ENCODE measurements at places on chromosomes 1 and 21.

DNA sequence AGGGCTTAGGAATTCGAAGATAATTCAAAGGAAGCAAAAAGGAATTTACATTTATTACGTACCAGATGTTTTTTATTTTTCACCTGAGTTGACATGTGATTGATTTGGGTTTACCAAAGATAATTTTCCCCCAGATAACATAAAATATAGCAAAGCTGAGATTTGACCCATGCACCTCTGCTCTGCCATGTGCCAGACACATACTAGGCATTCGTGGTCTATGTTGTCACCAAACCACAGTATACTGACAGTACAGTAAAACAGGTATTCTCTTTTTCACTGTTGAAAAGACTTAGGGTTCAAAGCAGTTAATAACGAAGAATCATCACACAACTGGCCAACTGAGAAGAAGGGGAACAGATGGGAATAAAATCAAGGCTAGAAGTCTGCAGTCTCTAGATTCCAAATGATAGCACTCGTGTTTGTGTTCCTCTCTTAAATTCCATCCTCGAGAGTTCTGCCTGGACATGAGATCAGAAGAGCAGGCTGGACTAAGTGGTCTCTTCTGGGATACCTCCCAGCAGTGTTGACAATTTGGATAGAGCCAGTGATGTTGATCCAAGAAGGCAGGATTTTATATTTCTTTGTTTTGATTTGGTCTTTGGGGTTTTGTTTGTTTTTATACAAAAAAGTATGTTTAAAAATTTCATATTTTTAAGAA is 85.3 kb upstream of the RAVER2 start:
- DNase-seq = no peak

DNA sequence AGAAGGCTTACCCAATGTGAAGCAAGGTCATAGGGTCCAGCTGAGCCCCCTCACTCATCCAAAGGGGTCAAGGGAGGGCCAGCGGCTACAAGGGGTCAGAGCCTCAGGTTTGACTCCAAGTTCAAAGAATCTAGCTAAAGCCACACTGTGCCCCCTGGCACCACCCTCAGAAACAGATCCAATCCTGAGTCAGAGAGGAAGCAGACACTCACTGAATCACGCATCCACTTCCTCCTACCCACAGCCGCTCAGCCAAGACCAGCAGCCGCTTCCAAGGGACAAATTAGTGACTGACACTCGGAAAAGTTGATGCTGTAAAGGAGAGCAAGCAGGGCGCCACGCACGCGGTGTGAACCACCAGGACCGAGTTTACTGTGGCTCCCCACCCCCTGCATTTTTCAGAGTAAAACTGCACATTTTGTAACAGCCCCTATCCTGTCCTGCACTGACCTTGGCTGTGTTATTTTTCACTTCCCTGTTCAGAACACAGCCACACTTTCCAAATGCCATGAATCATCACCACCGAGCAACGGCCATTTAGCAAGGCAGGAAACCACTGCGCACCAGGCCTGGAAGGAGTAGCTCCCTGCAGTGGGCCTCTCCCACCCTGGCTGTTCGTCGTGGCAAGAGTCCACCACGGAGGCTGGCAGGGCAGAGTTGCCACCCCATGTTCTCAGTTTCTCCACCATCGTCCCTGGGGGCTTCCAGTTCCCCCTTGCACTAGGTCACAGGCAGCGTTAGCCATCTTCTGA is 147.8 kb downstream of the TOMM20 start:
- DNase-seq = peak; percentile 98

DNA sequence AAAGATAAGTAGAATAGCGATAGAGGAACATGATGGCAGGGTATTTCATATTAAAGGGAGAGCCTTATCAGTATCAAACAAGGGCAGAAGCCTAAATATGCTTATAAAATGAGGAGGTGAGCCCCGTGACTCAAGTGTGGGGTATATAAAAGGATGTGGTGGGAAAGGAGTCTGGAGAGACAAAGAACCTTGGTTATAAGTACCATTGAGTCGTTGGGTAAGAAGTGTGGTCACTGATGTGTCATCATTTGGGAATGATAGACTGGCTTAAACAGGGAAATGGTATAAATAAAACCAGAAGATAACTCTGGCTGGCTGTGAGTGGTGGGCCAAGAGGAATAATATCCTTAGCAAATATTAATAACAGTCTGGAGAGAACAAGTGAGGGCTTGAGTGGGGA is 10.9 kb upstream of the CD5L start:
- DNase-seq = peak; percentile 30

GRCh38 chr21:29177800-29178199 is 47.4 kb downstream of the MAP3K7CL start:
- no peak for DNase-seq

DNA sequence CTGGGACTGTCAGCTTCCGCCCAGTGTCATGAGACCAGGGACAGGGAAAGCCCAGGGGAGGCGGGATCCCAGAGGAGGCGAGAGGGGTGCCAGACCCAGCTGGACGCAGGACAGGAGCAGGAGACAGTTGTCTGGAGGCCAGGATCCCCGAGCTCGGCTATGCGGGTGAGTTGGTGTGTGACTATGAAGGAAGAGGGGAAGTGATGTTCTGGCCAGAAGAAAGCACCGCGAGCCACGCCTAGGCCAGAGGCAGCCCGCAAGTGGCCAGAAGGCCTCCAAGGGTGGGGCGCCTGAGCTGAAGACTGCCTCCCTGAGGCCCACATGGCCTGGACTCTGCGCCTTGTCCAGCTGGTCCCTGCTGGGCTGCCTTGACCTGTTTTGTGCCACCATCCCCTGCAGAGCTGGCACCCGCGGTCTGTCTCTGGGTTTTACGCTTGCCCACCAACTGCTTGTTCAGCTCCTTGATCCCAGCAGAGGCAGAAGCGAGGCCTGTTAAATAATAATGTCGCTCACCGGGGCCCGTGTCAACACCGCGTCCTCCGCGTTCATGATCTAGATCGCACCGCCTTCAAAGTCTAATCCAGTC is 85.2 kb upstream of the ACTL8 start:
- DNase-seq = no peak

GRCh38 chr21:37623689-37624088 is 257.1 kb downstream of the DYRK1A start:
- no peak for DNase-seq

GRCh38 chr1:209341673-209342420 is 241.7 kb upstream of the CAMK1G start:
- DNase-seq = no peak

GRCh38 chr21:32733356-32733755 is 5.5 kb upstream of the SYNJ1 start:
- DNase-seq = no peak

GRCh38 chr1:116777831-116778830 is 23.9 kb downstream of the CD2 start:
- DNase-seq = peak; percentile 43

GRCh38 chr1:109535971-109536491 is 3.6 kb upstream of the GPR61 start:
- no peak for DNase-seq

DNA sequence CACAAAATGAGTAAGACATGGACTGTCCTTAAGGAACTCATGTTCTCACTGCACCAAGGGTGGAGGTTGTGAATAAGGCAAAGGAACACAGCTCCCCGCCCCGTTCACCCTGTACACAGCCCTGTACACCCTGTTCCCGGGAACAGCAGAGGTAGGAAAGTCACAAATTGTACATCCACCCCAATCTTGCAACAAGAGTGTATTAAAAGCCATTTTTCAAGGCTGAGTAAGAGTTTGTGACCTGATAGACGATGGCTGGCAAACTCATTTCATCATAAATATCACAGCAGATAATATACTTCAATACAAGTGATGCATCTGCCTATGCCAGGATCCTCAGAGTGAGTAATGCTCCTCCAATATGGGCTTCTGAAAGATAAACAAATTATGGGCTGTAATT is 52.5 kb upstream of the CAMK1G start:
- DNase-seq = peak; percentile 46

DNA sequence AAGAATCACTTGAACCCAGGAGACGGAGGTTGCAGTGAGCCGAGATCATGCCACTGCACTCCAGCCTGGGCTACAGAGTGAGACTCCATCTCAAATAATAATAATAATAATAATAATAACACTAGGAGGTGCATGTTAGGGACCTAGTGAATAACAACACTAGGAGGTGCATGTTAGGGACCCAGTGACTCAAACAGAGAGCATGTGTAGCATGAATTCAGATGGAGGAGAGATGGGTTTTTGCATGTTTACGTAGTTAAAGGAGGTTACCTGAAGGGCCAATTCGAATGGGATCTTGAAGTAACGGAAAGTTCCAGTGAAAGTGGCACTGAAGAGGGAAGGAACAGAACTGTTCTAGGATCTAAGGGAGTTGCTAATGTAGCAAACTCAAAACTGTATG is 7.1 kb upstream of the KCNK1 start:
- DNase-seq = no peak
